Stomach (tissue), 19 donors: ENCODE measurements at places on chromosomes 4 and X. TPM values are rescaled to one million over a fixed set of nuclear protein-coding genes. Genes with fewer than 3 reads are reported as not detected.
A peak's percentile ranks its signal among the peaks of the same experiment; 100 is the strongest.

The DGKK gene
- total RNA-seq: not detected

The ZNF732 gene
- total RNA-seq: not detected

DNA sequence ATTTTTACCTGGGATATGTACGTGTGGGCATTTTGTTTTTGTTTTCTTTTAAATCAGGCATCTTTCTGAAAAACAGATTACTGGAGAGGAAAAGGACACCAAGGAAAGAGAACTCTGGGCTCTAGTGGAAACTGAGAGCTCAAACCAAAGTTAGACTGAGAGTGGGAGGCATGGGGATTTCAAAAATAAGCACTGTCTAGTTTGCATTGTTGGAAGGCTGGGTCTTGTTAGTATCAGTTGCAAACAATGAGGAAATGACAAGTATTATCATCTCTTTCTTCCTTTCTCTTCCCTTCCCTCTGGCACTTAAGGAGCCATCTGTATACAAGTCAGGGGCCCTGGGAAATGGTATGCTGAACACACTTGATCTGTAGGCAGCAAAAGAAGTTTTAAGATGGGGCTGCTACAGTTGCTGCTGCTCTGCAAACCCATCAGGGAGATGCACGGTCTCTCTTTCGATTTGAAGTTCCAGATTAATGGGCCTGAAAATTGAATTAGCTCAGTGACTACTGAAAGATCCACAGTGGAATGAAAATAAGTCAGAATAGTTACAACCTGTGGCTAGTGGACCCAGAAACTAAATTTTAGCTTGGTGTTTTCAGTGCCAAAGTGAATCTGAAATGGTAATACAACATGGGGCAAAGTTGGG lies 48.0 kb upstream of the GRXCR1 start:
- H3K4me3 ChIP-seq: no peak overlapping the region
- no peak overlapping the region for H3K27ac ChIP-seq
- no peaks in the 10 kb centered on the region for H3K27me3 ChIP-seq
- no peaks in the 10 kb centered on the region for H3K36me3 ChIP-seq
- DNase-seq: no peak
- H3K4me1 ChIP-seq: no peaks in the 10 kb centered on the region

DNA sequence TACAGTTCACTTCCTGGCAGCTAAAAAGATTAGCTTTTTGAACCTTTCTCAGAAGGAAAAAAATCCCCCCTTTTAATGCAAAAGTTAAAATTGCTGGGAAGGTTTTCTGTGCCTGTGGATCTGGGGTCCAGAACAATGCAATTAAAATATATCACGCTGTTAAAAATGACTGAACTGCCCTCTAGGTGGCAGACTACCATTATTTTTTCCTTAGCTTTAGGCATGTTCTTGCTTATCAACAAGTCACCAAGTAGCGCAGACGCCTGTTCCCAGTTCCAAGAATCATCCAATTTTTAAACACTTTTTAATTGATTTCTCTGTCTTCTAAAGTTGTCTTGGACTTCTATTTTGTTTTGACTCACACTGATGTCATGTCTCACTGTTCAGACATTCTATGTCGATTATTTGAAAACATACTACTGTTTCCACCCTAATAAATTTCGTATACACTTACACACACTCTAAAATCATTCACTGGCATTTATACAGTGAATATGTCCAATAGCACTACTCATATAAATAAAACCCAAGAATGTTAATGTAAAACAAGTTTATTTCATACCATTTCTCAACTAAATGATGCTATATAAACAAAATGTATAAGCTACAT lies 661.6 kb downstream of the RAPGEF2 start:
- no peak overlapping the region for H3K4me3 ChIP-seq
- no peak for DNase-seq
- no peaks in the 10 kb centered on the region for H3K36me3 ChIP-seq
- H3K4me1 ChIP-seq: no peaks in the 10 kb centered on the region

- H3K27ac ChIP-seq: peak overlapping the region; percentile 50
- no peak overlapping the region for H3K4me3 ChIP-seq
- no peaks in the 10 kb centered on the region for H3K27me3 ChIP-seq
- H3K4me1 ChIP-seq: peaks cover 18% of the 10 kb centered on the region
Measured at GRCh38 chr4:70842761-70843435, 3.2 kb upstream of the GRSF1 start.

DNA sequence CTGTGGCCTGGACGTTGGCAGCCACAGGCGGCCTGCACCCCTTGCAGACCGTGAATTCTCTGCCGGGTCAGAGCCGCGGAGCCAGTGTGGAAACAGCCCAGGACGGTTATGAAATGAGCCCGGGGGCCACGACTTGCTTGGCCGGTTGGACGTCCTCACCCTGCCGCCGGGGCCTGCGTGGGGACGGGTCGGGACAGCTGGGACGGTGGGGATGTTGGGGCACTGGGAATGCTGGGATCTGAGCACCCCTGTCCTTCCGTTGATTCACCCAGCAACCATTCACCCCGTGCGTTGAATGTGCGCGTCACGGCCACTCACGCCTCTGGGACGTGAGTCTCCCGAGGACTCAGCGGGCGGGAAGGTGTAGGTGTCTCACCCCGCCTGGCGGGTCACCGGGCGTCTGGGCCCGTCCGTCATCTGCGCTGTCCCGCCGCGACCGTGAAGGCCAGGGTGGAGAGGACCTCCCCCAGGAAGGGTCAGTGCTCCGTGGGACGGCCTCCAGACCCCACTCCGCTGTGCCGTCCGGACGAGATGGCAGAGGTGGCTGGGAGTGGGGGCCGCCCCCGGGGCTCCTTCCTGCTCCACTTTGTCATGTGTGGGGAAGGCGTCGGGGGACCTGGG lies 4.5 kb upstream of the PLCXD1 start:
- no peaks in the 10 kb centered on the region for H3K36me3 ChIP-seq
- peak overlapping the region; percentile 65 for H3K4me3 ChIP-seq
- peak; percentile 67 for DNase-seq
- H3K4me1 ChIP-seq: peaks cover 9% of the 10 kb centered on the region
- H3K27ac ChIP-seq: peak overlapping the region; percentile 79

GRCh38 chrX:36847496-36847895 lies 160.7 kb upstream of the FAM47C start:
- no peak overlapping the region for H3K4me3 ChIP-seq
- peaks cover 3% of the 10 kb centered on the region for H3K27me3 ChIP-seq
- no peaks in the 10 kb centered on the region for H3K36me3 ChIP-seq
- H3K27ac ChIP-seq: no peak overlapping the region
- no peak for DNase-seq

The RASSF6 gene
- 51.8 TPM for total RNA-seq

The RAB33A gene
- total RNA-seq: not detected

- H3K27ac ChIP-seq: no peak overlapping the region
- peaks cover 27% of the 10 kb centered on the region for H3K36me3 ChIP-seq
- no peak for DNase-seq
- H3K27me3 ChIP-seq: no peaks in the 10 kb centered on the region
- H3K4me1 ChIP-seq: no peaks in the 10 kb centered on the region
- no peak overlapping the region for H3K4me3 ChIP-seq
Measured at GRCh38 chr4:51918251-51918650, 75.3 kb downstream of the DCUN1D4 start.

DNA sequence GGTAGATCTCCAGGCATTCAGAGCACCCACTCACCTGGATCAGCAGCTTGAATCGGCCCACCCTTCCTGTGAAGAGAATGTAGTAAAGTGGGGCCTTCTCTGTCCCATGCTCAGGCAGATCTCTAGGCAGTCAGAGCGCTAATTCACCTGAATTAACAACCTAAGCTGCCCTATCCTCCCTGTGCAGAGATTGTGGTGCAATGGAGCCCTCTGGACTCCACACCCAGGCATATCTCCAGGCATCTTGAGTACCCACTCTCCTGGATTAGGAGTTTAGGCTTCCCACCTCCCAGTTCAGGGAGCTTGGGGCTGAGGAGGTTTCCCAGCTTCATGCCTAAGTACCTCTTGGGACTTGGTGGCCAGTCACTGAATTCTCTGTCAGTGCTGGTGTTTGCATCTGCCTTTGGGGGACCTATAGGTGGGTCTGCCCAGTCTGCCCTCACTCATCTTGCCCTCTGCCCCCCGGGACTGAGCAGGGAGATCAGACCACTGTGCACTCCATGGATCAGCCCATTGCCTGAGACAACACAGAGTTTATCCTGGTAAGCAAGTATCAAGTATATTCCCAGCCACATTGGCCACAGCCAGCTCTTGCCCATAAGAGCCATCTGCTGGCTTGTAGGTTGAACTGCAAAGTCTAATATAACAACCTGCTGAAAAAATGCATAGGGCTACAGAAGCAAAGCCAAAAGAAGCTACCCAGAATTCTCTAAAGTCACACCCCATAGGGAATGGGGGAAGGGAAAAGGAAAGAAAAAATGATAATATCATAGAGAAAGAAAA lies 372.9 kb downstream of the KLHL13 start:
- no peak overlapping the region for H3K27ac ChIP-seq
- no peak overlapping the region for H3K4me3 ChIP-seq
- no peaks in the 10 kb centered on the region for H3K27me3 ChIP-seq

The ABLIM2 gene
- total RNA-seq: 15.8 TPM

DNA sequence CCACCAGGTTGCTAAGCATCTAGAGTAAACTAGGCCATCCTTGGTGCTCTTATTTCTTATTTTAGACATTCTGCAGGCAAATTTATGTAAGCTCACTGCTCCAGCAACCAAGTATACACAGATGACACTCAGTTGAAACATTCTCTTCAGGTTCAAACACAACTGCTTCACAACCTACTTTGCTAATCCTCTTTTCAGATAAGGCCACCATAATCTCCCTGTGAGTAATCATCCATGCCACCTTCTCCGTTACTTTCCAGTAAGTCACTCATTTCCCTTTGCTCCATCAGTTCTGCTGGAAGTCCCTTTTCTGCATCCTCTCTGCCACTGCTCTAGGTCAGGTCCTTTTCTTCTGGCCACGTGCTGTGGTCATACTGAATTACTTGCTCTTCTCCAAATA lies 120.2 kb upstream of the WDFY3 start:
- no peaks in the 10 kb centered on the region for H3K36me3 ChIP-seq
- no peak overlapping the region for H3K4me3 ChIP-seq
- DNase-seq: no peak

DNA sequence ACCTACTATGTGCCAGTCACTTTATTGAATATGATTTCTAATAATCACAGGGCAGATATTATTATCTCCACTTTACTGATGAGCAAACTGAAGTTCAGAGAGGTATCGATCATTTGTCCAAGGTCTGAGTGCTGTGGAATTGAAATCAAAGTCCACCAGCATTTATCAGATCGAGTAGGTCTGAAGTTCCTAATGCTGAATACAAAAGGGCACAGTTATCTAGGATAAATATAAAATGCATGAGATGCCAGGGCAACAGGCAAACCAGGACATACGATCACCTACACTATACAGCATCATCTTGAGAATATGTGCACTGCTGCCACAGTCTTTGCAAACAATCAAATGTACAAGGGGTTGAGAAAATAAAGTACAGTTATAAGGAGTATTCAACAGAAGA lies 57.2 kb upstream of the SH3RF1 start:
- no peaks in the 10 kb centered on the region for H3K27me3 ChIP-seq
- H3K27ac ChIP-seq: no peak overlapping the region

DNA sequence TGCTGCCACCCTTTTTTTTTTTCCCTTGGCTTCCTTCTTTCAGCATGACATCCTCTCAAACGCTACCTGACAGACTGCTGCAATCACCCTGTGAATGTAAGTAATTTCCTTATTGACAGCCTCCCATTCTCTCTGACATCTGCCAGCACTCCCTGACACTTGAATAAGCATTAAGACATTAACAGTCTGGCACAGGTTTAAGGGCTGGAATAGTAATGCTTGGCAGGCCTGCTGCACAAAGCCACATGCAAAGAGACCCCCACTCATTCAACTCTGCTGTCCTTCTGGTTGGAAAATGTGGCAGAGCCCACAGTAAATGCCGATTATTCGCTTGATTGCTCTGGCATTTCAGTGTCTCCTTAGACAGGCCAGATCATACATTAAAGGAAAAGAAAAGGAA lies 28.1 kb upstream of the RASGEF1B start:
- no peaks in the 10 kb centered on the region for H3K4me1 ChIP-seq
- DNase-seq: peak; percentile 20
- no peaks in the 10 kb centered on the region for H3K36me3 ChIP-seq
- no peak overlapping the region for H3K4me3 ChIP-seq
- no peak overlapping the region for H3K27ac ChIP-seq
- H3K27me3 ChIP-seq: no peaks in the 10 kb centered on the region

DNA sequence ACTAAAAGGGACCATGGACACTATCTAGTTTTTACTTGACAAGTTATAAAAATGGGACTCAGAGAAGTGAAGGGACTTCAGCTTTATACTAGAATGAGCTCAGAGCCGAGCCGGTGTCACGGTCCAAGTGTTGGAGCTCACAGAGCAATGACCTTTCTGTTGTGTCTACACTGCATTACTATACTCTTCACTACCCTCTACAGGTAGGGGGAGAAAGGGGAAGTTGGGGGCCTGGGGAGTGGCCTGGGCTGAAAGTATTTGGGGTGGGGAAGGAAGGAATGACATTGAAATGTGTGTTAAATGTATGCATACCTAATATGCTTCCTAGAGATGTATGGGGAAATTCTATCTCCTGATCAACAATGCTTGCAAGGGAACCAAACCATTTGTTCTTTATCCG lies 48.8 kb upstream of the HHIP start:
- H3K36me3 ChIP-seq: no peaks in the 10 kb centered on the region
- no peak overlapping the region for H3K27ac ChIP-seq
- no peaks in the 10 kb centered on the region for H3K4me1 ChIP-seq
- no peak overlapping the region for H3K4me3 ChIP-seq

The MAGEB10 gene
- not detected for total RNA-seq

GRCh38 chr4:76058888-76059426 lies 15.6 kb upstream of the ART3 start:
- no peaks in the 10 kb centered on the region for H3K27me3 ChIP-seq
- H3K4me3 ChIP-seq: no peak overlapping the region
- no peaks in the 10 kb centered on the region for H3K36me3 ChIP-seq
- no peak overlapping the region for H3K27ac ChIP-seq
- DNase-seq: no peak

The CRLF2 gene
- total RNA-seq: not detected

GRCh38 chr4:146261041-146261440 lies 46.7 kb downstream of the REELD1 start:
- H3K36me3 ChIP-seq: no peaks in the 10 kb centered on the region
- H3K4me3 ChIP-seq: no peak overlapping the region
- no peak overlapping the region for H3K27ac ChIP-seq
- H3K27me3 ChIP-seq: no peaks in the 10 kb centered on the region
- H3K4me1 ChIP-seq: peaks cover 17% of the 10 kb centered on the region

DNA sequence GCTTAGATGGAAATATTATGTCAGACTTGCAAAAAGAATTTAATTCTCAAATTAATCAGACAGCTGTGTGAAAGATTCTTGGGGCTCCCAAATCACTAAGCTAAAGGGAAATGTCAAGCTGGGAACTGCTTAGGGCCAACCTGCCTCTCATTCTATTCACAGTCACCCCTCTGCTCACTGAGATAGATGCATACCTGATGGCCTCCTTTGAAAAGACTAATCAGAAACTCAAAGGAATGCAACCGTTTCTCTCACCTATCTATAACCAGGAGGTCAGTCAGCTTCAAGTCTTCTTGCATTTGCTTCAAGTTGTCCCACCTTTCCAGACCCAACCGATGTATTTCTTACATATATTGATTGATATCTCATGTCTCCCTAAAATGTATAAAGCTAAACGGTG lies 882.7 kb downstream of the CENPC start:
- no peak overlapping the region for H3K27ac ChIP-seq
- no peak for DNase-seq
- H3K4me1 ChIP-seq: no peaks in the 10 kb centered on the region
- H3K4me3 ChIP-seq: no peak overlapping the region

The EVC2 gene
- 11.7 TPM for total RNA-seq

GRCh38 chrX:57587062-57587461 lies 4.7 kb upstream of the ZXDB start:
- H3K4me1 ChIP-seq: no peaks in the 10 kb centered on the region
- no peak overlapping the region for H3K4me3 ChIP-seq
- no peak for DNase-seq
- H3K27me3 ChIP-seq: no peaks in the 10 kb centered on the region
- no peak overlapping the region for H3K27ac ChIP-seq
